MG63 (cell line): ENCODE measurements at places on chromosomes 1 and 21.
A peak's percentile ranks its signal among the peaks of the same experiment; 100 is the strongest.

DNA sequence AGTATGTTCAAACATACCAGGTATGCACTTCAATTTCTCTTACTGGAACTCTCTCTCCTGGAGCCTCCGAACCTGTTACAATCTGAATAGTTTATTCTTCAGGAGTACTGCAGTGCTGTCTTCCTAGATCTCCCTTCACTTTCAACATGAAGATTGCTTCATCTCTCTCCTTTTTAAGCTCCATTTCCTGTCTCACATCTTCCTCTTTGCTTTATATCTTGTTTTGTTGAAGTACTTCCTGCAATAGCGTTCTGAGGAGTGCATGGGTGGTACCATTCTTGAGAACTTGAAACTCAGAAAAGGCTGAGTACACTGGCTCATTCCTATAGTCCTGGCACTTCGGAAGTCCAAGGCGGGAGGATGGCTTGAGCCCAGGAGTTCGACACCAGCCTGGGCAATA, 15.7 kb upstream of the C1orf146 start:
- no peak for DNase-seq

GRCh38 chr1:183598386-183598785, 8.1 kb upstream of the NCF2 start:
- peak; percentile 19 for DNase-seq

DNA sequence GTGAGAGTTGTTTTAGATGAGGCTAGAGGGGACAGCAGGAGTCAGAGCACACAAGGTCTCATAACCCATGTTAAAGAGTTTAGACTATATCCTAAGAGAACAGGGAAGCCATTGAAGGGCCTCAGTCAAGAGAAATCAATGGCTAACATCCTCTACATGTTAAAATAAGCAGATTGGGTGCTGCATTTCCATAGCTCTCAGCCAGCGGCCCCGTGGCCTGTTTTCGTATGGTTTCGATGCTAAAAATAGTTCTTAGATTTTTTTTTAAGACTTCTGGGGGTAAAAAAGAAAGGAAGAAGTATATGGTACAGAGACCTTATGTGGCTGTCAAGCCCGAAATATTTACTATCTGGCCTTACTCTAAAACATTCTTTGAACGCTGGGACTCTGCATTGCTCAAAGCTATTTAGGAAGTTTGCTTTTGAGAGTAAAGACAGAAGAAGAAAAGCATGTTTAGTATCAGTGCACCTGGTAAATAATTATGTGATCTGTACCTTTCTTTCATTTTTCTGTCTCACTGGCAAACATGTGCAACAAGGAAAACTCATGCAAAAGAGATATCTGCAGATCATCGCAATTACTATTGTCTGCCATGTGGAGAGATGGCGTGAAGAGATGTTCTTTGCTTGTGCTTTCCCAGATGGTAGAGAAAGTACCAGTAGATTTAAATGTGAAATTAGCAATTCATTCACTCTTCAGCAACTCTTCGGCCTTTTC, 8.4 kb downstream of the PDIK1L start:
- no peak for DNase-seq

DNA sequence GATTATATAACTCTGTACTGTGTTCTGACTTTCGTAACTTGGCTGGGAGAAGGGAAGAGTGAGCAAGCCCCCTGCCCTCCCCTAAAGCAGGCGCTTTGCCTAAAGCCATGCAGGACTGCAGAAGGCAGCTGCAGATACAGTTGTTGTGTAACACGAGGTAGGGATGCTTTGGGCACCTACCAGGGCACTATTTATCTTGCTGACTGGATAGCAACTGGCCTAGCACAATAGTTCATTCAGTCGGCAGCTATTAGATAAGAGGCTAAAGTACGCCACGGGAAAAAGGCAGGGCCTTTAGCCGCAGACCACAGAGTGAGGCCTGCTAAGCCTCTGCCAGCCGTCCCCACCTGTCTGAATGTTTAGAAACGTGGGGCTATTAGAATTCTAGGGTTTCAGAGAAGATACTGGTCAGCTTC, 80.9 kb downstream of the TTC3 start:
- DNase-seq: no peak

DNA sequence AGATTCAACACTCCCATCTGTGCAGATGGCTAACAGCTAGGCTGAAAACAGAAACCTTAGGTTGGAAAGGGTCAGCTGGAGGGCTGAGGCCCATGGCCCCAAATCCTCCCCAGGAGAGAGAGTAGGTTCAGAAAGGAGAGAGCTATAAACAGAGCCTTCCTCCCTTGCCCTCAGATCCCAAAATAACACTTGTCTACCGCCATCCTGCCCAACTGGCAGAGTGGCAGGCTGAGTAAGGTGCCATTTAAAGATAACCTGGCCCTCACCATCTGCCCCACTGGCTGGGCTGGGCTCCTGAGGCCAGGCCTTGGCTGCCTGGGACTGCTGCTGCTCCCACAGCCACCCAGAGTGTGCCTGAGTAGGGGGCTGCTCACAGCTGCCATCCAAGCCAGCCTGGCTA, 4.3 kb upstream of the SHISA4 start:
- DNase-seq: no peak

DNA sequence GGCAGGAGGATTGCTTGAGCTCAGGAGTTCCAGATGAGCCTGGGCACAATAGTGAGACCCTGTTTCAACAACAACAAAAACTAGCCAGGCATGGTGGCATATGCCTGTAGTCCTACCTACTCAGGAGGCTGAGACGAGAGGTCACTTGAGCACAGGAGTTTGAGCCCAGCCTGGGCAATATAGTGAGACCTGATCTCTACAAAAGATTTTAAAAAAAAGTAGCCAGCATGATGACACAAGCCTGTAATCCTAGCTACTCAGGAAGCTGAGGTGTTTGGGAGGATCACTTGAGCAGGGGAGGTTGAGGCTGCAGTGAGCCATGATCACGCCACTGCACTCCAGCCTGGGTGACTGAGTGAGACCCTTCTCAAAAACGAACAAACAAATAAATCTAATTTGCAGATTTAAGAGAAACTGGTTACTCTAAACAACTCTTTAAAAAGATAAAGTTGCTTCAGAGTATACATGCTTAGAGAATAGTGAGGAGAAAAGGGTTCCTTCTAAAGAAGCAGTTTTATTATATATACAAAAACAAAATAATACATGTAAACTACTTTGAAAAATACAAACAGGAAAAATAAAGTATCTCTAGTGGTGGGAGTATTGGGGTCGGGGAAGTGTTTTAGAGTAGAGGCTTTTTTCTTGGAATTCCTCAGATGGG, 88.4 kb downstream of the ADCY10 start:
- DNase-seq: no peak

GRCh38 chr1:107141491-107142126, 770 bp downstream of the NTNG1 start:
- peak; percentile 22 for DNase-seq

GRCh38 chr1:39204441-39205081, at the start of gene MACF1:
TSS of gene MACF1 (plus strand) at chr1:39204695. CDS start at chr1:39205023, 328 bp downstream.
- peak; percentile 85 for DNase-seq

GRCh38 chr21:35420656-35421055, 371.6 kb upstream of the RUNX1 start:
- no peak for DNase-seq

DNA sequence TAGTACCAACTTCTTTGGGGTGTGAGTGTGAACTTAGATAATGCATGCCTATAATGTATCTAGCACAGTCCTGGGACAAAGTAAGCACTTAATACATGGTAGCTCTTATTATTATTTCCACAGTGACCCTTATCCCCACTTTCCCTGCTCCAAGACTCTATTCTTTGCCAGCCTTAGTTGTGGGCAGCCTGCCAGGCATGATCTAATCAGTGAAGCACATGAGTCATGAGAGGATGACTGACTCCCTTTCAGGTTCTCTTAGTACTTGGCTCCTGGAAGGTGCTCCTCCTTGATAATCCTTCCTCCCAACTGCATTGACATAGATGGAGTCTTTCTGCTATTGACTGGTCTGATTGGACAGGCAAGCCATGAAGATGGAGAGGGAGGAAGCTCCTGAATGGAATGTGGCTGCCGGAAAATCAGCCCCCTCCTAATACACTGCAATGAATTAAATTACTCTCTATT, 17.4 kb upstream of the GNG12 start:
- peak; percentile 85 for DNase-seq

GRCh38 chr1:98253145-98253544, 332.3 kb upstream of the DPYD start:
- no peak for DNase-seq

GRCh38 chr1:151583796-151584195, 28.1 kb upstream of the SNX27 start:
- no peak for DNase-seq

- DNase-seq: peak; percentile 36
Measured at GRCh38 chr1:87805666-87806378, 477.1 kb downstream of the LMO4 start.

GRCh38 chr21:16633831-16634459, 878.9 kb upstream of the CXADR start:
- no peak for DNase-seq

DNA sequence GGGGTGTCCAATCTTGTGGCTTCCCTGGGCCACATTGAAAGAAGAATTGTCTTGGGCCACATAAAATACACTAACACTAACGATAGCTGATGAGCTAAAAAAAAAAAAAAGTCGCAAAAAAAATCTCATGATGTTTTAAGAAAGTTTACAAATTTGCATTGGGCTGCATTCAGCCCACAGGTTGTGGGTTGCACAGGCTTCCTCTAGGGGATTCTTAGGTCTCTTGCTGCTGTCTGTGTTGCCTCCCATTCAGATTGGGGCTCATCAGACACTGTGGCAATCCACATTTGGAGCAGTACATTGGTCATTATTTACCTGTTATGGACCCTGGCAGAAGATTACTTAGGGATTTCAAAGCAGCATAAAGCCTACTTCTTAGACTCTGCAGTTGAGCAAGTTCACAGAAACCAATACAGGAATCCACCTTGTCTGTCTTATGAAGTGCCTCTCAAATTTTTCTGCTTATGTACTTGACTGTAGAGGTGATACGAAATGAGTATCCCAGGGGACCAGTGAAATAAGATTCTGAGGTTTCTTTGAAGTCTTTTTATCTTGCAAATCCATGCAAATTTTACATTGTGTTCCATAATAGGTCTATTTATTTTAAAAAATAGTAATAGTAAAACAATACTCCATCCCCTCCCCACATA, 205.5 kb downstream of the RPS6KC1 start:
- DNase-seq: no peak

GRCh38 chr1:221022331-221022730, 143.1 kb downstream of the HLX start:
- no peak for DNase-seq

GRCh38 chr1:8113262-8114220, 87.4 kb upstream of the ERRFI1 start:
- DNase-seq: no peak

DNA sequence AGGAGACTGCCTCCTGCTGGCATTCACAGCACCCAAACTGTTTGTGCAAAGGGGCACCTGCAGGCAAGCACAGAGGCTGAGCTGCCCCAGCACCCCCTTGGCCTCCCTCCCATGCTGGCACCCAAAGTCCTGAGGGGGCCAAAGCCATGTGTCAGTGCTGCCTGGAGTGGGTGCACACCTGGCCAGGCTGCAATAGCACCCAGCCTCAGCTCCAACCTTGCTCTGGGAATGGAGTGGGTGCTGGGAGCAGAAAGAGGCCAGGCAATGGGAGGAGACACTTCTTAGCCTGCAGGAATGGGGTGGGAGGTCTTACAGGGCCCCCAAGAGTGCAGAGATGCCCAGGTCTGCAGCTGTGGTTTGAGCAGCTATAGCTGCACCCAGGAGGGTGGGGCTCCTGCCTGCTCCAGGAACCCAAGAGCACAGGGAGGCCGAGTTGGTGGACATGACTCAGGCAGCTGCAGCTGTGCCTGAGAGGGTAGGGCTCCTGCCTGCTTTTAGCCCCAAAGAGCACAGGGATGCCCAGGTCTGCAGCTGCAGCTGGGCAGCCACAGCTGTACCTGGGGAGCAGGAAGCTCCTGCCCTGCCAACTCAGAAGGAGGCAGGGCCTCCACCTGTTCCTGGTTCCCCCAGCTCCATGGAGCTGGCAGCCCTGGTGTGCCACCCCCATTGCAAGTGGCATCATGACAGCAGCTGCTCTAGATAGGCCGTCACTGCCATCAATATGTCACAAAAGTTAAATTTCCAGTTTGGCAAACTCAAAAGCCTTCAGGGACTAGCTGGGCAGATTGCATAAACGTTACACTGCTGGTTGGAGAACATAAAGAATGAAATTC, 5.3 kb upstream of the CHD1L start:
- no peak for DNase-seq

- DNase-seq: no peak
Measured at GRCh38 chr1:228555074-228555994, 68.2 kb downstream of the RNF187 start.

GRCh38 chr1:201468501-201468843, 516 bp downstream of the PHLDA3 start:
- peak; percentile 53 for DNase-seq
